ENCODE measurements at places on chromosomes 16 and 17. TPM values are rescaled to one million over a fixed set of nuclear protein-coding genes. Genes with fewer than 3 reads are reported as not detected.

The DDX28 gene
- 4.1 TPM for total RNA-seq

- peak overlapping the region; percentile 94 for H3K27ac ChIP-seq
- no peaks in the 10 kb centered on the region for H3K27me3 ChIP-seq
- H3K36me3 ChIP-seq, result no peaks in the 10 kb centered on the region
- H3K4me3 ChIP-seq, result no peak overlapping the region
- DNase-seq, result no peak
- peaks cover 11% of the 10 kb centered on the region for H3K4me1 ChIP-seq
Observed at GRCh38 chr16:15636392-15636873, 6.5 kb downstream of the MARF1 start.

- H3K27ac ChIP-seq, result no peak overlapping the region
- H3K36me3 ChIP-seq, result no peaks in the 10 kb centered on the region
- H3K4me1 ChIP-seq, result no peaks in the 10 kb centered on the region
- peak overlapping the region; percentile 24 for H3K4me3 ChIP-seq
Observed at GRCh38 chr16:17529982-17530760, 59.4 kb upstream of the XYLT1 start.

DNA sequence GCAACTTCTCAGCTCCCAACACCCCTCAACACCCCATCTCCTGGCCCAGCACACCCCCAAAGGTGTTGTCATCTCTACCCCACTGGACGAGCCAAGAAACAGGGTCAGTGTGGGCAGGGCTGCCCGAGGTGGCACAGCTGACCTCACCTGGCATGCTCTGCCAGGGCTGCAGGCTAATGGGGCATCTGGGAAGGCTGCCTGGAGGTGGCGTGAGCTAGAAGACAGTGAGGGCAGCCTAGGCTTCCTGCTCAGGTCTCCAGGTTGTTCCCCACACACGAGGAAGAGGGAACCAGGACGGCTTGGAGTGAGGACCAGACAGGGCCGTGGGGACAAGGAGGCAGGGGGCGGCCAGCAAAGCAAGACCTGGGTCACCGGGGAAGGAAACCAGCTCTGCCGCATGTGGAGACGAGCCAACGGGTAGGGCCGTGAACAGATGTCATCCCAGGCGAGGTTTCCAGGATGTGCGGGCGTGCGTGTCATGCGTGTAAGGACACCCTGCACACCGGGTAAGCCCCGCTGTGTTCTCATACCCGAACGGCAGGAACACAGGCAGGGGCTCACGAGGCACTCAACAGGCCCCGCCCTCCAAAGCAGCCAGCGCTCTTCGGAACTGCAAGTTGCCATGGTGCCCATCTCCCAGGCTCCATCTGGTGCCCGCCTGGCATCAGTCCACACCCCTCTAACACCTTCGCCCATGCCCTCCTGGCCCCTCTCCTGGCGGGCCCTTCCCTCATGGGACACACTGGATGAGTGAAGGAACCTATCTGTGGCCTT, 29.6 kb upstream of the PVALEF start:
- H3K4me1 ChIP-seq, result peaks cover 4% of the 10 kb centered on the region
- H3K4me3 ChIP-seq, result no peak overlapping the region
- H3K36me3 ChIP-seq, result no peaks in the 10 kb centered on the region

Data from Peyer's patch (tissue), 4 donors.